ENCODE measurements at places on chromosomes 4 and X.
A peak's percentile ranks its signal among the peaks of the same experiment; 100 is the strongest.

GRCh38 chr4:171281359-171281758 lies 531.8 kb upstream of the GALNTL6 start:
- no peak for DNase-seq

- no peak for DNase-seq
Observed at GRCh38 chr4:68336530-68336929, 13.4 kb downstream of the YTHDC1 start.

DNA sequence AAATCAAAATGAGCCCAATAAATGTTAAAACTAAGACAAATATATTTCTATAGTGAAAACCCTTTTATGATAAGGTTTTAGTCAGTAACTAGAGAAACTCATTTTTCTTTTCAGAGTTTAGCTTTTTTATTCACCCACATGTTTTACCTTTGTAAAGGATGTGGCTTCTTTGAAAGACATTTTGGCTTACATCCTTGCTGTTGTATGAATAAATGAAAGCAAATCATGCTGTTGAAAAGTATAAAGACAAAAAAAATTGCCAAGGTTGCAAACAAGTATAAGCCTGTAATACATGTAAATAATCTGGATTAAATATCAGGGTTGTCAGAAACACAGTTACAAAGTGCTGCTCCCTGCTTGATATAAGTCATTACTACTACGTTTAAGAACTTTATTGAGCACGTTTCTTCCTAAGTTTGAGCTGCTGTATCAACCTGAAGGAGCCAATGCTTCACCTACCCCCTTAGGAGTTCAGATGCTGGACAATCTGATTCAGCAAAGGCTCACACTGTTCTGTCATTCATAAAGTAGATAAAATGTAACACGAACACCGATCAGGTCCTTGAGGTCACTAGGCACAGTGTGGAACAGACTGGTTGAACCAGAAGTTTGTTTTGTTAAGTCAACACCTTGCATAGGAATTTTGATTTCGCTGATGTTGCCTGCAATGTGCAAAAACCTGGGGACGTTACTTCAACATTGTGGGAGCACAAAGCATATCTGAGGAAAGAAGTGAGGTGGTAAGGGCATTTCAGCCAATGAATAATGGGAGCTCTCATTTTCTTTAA lies 321.2 kb upstream of the BMP3 start:
- peak; percentile 41 for DNase-seq

DNA sequence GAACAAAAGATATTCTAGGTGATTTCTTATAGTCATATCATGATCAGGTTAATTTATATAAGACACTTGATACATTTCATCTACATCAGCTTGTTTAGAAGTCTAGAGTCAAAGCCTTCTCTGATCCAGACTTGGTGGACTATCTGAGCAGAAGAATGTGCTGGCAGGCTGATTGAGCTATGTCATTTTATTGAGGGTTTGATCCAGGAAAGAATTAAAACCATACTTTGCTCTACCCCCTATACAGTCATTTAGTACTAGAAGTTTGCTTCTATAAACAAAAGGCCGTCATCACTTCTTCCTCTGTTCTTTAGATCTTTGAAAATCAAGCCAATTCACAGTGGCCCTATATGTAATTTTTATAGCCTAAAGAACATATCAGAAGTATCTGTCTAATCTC lies 173.1 kb upstream of the PITX2 start:
- DNase-seq = no peak

DNA sequence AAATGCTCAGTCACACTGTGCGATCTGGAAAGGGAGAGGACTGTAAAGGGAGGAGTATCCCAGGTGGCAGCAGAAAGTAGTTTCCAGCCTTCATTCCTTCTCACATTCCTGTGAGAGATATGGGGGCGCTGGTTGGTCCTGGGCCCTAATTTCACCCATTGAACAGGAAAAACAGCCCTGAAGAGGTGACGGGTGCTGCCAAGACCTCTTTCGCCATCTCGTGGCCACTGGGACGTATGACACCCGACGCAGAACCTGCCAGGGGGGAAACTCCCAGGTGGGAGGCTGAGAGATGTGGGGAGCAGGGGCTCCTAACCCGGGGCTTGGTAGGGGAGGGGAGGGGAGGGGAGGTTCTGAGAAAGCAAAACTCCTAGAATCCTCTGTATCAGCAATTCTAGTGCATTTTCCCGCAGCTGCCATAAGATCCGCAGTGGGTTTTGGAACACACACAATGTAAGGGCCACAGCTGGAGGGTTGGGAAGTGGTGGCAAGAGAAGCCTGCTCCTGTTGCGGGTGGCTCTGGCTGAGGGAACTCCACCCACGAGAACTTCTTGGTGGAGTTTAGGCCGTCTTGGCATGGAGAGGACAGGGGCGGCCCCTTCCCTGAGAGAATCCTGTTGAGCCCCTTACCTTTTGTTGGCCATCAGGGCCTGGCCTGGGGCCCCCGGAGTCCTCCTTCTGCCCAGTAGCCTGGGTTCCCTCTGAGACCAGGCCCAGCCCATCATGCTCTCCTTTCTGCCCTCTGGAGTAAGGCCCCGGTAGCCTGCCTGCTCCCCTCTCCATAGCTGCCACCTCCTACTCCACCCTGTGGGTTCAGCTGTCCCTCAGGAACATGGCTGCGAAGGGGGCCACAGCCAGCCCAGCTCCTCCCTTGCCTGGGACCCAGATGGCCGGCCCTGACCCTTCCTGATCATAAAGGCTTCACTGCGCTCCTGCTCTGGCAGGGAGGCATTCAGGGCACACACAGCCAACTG lies 134.1 kb downstream of the OR13H1 start:
- DNase-seq = peak; percentile 53

GRCh38 chr4:184434501-184435066 lies 39.8 kb downstream of the IRF2 start:
- DNase-seq = no peak

DNA sequence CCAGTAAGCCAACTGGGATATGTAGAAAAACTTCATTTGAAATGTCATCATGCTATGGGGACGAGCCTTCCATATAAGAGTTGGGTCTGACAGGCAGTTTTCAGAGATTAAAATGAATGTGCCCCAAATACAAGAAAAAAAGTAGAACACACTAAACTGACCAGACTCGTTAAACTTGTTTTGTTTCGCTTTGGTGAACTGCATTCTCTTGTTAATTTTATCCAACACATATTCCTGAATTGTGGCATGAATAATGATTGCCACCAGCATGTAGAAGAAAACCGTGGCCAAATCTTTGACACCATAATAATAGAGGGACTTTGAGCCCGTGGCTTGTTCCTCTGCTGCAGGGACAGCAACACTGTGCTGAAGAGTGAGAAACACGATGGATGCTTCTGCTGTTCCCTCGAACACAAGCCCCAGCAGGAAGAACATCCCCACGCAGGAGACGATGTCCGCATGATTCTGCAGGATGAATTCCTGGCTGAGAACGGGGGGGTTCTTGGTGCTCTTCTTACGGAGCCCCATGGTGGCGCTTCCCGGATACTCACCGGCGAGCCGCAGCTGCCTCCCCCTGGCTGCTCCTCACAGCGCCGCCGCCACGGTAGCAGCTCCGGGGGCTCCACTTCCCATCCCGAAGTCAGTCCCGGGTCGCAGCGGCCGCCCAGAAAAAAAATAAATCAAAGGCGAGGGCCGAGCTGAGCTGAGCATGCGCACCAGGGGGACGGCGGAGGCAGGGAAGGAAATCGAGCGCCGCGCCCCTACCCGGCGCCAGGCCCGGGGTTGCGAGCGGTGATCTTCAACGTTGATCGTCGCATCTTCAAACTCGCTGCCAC lies at the start of gene TRAM1L1:
TRAM1L1 (minus strand) TSS at position 711 of the 836 bp plus-strand sequence; CDS start at position 528, 183 bp downstream.
- peak; percentile 94 for DNase-seq

- no peak for DNase-seq
Observed at GRCh38 chrX:55452833-55453124, 852 bp downstream of the MAGEH1 start.

All from lung (tissue), 17 donors.